ENCODE measurements at places on chromosomes 12 and 14.

DNA sequence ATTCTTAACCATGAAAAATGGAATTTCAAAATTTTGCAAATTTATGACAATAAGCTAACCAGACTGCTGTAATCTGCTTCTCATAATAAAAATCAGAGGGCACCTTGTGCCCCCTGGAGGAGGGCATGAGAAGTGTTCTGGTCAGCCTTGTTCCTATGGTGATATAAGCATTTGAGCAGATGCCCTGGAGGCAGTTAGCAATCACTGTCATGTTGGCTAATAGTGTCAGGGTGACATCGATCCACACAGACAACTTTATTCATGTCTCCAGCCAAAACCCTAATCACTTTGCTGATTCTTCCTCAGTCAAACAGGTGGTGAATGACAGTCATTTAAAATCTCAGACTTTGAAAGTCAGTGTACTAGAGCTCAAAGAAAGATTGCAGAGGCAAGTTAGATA is 943.0 kb downstream of the GALC start:
- H3K27me3 ChIP-seq: no peaks in the 10 kb centered on the region
- no peak overlapping the region for H3K4me3 ChIP-seq
- H3K36me3 ChIP-seq: no peaks in the 10 kb centered on the region
- H3K27ac ChIP-seq: no peak overlapping the region
- DNase-seq: peak; percentile 54

DNA sequence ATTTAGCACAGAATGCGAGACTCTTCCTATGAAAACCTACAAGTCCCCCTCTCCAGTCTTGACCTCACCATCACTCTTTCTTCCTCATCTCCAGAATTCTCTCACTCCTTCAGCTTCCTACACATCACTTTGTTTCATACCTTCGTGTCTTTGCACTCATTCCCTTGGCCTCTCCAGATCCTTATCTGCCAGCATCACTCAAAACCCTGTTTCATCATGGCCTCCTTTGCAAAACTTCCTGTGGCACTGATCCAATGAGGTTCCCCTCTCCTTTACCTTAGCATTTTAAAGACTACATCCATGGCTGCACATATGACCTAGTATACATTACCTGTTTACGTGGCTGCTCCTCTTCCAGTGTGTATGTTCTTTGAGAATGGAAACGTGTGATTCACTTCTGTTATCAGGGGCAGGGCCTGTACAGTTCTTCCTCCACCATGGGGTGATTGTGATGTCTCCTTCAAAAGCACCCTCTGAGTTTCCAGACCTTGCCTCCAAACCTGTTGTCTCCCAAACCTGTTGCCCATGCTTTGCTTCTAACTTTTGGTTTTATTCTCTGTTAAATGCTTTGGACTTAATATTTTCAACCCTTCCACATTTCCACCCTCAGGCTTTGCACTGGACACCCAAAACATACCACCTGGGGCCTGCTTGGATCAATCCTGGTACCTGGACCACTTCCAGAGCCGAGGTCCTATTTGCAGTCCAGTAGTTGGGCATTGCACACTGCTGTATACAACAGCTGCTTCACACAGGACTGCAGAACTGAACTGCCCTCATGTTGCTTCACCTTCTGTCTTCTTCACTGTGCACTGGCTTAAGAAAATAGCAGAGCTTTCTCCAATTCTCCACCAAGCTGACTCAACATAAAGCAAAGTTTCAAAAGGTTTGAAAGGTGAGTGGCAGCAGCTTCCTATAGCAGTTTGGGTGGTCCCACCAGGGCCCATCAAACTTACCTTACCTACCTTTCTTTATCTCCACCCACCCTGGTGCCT is 131.7 kb downstream of the LLPH start:
- H3K36me3 ChIP-seq: no peaks in the 10 kb centered on the region
- H3K27me3 ChIP-seq: no peaks in the 10 kb centered on the region
- no peak overlapping the region for H3K27ac ChIP-seq
- no peak for DNase-seq

DNA sequence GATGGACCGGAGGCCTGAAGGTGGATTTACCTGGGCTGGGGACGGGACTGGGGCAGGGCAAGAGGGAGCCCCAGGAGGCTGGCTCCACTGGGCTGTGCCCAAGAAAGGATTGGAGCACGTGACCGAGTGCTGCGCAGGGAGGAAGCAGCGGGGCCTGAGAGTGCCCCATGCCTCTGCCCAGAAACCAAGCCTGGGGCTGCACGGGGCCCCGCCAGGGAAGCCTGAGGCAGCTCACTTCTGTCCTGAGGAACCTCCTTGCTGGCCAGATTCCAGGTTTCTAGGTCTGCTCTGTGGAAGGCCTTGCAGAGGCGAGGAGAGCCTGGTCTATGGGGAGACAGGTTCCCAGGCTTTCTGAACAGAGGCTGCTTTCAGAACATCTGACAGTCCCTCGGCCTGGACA is 10.4 kb downstream of the NGB start:
- no peak overlapping the region for H3K4me3 ChIP-seq
- H3K27ac ChIP-seq: no peak overlapping the region
- no peaks in the 10 kb centered on the region for H3K27me3 ChIP-seq
- DNase-seq: no peak
- H3K4me1 ChIP-seq: no peaks in the 10 kb centered on the region

GRCh38 chr12:65567820-65568219 is 256.5 kb upstream of the HMGA2 start:
- no peaks in the 10 kb centered on the region for H3K27me3 ChIP-seq
- no peak for DNase-seq
- H3K36me3 ChIP-seq: no peaks in the 10 kb centered on the region
- no peak overlapping the region for H3K27ac ChIP-seq
- H3K4me3 ChIP-seq: no peak overlapping the region

- no peak for DNase-seq
- no peaks in the 10 kb centered on the region for H3K36me3 ChIP-seq
- no peaks in the 10 kb centered on the region for H3K4me1 ChIP-seq
Observed at GRCh38 chr14:72633551-72633950, 260.4 kb downstream of the DPF3 start.

DNA sequence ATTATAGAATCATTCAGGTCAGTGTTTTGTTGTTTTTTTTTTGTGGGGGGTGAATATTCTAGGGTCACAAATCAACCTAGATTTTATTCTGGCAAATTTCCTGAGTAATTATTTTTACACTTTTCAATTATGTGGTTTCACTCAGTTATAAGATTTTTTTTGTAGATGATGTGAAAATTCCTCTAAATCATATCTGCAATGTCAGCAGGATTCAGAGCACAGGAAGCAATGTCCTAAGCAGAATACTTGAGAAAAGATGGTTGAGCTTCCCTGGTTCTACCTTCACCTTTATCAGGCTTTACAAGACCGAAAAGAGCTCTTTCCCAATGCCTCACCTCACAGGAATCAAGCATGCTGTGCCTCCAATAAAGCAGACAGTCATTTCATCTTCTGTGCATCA is 124.3 kb downstream of the SLC41A2 start:
- no peaks in the 10 kb centered on the region for H3K4me1 ChIP-seq
- no peak overlapping the region for H3K4me3 ChIP-seq
- H3K27ac ChIP-seq: no peak overlapping the region
- DNase-seq: no peak
- H3K36me3 ChIP-seq: no peaks in the 10 kb centered on the region

DNA sequence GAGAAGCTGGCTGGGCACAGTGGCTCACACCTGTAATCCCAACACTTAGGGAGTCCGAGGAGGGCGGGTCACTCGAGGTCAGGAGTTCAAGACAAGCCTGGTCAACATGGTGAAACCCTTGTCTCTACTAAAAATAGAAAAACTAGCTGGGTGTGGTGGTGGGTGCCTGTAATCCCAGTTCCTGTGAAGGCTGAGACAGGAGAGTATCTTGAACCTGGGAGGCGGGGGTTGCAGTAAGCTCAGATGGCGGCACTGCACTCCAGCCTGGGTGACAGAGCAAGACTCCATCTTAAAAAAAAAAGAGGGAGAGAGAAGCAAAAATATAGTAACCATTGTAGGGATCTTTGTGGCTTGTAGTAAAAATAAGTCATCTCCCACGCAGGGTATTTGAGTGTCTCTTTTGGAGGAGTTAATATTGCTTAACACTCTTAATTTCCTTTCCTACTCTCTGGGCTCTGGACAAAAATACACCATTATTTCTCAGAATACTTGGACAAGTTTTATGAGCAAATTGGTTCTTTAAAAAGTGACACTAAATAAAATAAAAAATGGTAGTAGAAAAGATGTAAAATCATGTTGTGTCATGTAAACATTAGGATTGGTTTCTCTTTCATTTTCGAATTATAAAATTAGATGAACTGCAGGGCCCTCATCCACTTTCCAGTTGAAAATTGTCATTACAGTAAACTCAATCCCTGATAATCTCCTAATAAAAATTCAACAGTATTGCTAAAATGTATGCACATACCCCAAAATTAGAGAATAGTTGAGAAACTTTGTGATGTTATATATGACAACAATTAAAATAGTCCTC is 61.1 kb upstream of the C12orf71 start:
- H3K27me3 ChIP-seq: no peaks in the 10 kb centered on the region
- no peak for DNase-seq
- no peak overlapping the region for H3K27ac ChIP-seq

- H3K27ac ChIP-seq: no peak overlapping the region
- no peak overlapping the region for H3K4me3 ChIP-seq
- peaks cover 6% of the 10 kb centered on the region for H3K36me3 ChIP-seq
Observed at GRCh38 chr14:70380824-70381223, 21.3 kb upstream of the COX16 start.

DNA sequence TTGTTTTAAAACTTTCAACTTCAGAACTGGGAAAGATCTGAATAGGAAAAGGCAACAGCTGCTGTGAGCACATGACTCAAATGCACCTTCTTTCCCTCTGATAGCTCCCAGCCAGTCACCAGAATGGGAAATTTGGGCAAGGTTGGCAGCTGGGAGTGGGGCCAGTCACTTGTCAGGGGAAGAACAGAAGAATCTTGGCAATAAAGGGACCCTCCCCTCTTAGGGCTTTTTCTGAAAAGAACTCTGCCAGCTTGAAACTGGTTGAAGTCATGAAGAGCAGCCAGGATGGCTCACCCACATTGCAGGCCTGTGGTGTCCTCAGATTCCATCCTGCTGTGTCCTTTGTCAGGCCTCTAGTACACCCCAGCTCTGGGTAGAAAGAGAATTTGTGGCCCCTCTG is 10.3 kb upstream of the RIC8B start:
- DNase-seq: no peak
- H3K36me3 ChIP-seq: no peaks in the 10 kb centered on the region
- H3K4me1 ChIP-seq: peaks cover 17% of the 10 kb centered on the region
- H3K27me3 ChIP-seq: no peaks in the 10 kb centered on the region

DNA sequence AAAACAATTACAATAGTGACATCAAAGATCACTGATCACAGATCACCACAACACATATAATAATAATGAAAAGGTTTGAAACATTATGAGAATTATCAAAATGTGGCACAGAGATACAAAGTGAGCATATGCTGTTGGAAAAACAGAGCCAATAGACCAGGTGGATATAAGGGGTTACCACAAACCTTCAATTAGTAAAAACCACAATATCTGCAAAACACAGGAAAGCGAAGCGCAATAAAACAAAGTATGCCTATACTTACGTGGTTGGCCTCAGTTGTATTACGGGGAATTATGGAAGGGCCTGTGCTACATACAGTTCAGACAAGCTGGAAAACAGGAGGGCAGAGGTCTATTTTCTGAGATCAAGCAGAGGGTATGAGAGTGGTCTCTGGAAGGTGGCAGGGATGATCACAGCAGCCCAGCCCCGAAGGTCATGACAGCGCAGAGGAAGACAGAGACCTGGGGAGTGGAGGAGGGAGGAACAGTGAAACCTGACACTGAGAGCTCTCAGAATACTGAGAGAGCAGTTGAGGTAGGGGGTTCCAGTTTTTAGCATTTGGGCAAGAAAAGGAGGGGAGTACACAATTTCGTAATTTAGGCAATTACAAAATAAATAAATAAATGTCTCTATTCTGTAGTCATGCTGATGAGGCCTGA is 41.3 kb downstream of the IFNG start:
- H3K4me3 ChIP-seq: no peak overlapping the region
- no peak overlapping the region for H3K27ac ChIP-seq
- H3K27me3 ChIP-seq: no peaks in the 10 kb centered on the region
- no peaks in the 10 kb centered on the region for H3K36me3 ChIP-seq

DNA sequence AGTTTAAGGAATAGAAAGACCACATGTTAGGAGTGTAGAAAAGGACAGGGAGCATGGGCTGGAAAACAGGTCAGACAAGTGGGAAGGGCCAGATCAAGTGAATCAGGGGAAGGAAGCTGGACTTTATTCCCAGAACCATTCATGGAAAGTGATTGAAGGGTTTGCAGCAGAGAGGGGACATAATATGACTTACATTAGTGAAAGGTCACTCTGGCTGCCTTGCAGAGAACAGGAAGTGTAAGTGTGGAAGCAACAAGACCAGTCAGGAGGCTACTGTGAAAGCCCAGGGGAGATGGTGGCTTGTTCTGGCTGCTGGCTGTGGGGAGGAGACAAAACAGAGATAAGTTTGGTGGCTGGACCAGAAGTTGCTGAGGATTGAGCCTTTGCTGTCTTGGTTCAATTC is 69.1 kb downstream of the VCPKMT start:
- peaks cover 2% of the 10 kb centered on the region for H3K27me3 ChIP-seq
- H3K4me3 ChIP-seq: no peak overlapping the region
- peaks cover 8% of the 10 kb centered on the region for H3K4me1 ChIP-seq
- H3K27ac ChIP-seq: no peak overlapping the region
- DNase-seq: no peak

DNA sequence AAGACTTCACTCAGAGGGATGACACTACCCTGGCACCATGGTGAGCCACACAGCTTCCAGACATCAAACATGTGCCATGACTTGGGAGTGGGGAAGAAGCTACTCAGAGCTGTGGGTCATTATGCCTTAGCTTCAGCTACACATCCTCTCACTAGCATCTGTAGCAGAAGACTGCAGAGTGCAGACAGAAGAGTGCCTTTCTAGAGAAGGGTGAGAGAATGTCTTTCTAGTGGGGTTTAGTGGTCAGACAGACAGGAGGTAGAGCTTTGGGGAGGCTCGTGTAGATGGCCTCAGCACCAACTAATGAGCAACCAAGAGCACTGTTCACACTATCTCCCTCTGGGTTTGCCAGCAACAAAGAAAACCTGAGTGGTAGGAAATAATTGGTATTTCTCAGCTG is 4.9 kb upstream of the B4GALNT3 start:
- H3K27ac ChIP-seq: no peak overlapping the region
- H3K4me1 ChIP-seq: no peaks in the 10 kb centered on the region
- peaks cover 2% of the 10 kb centered on the region for H3K27me3 ChIP-seq
- H3K4me3 ChIP-seq: no peak overlapping the region
- DNase-seq: no peak

DNA sequence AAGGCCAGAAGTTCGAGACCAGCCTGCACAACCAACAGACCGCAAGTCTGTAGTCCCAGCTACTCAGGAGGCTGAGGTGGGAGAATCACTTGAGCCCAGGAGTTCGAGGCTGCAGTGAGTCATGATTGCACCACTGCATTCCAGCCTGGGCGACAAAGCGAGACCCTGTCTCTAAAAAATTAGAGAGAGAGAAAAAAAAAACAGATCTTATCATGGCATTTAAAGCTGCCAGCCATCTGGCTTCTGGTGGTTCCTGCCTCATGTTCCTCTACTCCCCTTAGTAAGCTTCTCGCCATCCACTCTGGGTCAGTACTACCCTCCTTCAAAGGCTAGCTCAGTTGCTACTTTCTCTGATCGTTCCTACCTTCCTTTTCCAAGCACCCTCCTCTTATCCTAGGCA is 16.1 kb downstream of the CLSTN3 start:
- no peak for DNase-seq
- peaks cover 53% of the 10 kb centered on the region for H3K36me3 ChIP-seq
- no peaks in the 10 kb centered on the region for H3K27me3 ChIP-seq
- no peak overlapping the region for H3K27ac ChIP-seq
- H3K4me3 ChIP-seq: no peak overlapping the region

Measured in H9 (cell line).